ENCODE measurements at places on chromosomes 13 and 19.
A peak's percentile ranks its signal among the peaks of the same experiment; 100 is the strongest.

DNA sequence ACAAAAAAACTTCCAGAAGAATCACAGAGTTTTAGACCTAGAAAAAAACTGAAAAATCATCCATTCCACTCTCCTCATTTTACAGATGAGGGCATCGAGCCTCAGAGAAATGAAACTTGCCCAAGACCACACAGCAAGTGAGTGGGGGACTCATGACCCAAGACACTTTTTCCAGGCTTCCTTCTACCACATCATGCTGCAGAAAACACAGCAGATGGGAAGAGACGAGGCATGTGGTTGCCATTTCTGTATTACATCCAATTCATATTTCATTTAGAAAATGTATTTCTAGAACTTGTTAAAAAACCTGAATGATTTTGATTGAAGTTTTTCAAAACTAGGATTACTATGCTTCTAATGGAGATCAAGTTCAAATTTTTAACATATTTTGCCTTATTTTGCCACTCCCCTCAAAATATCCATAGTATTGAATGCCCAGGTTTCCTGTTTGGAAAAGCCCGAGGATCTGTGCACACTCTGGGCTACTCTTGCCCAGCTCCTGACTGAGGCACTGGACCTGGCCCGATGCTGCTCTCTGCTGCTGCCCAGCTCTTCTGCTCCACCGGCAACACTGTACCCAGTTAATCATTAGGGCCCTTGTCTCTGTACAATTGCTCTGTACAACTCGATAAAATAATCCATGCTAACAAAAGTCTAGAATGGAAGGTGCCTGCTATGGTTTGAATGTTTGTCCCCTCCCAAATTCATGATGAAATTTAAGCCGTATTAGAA is 157.4 kb downstream of the EFNB2 start:
- no peak for DNase-seq

- DNase-seq = no peak
Observed at GRCh38 chr13:105291987-105292386, 1243.5 kb downstream of the EFNB2 start.

DNA sequence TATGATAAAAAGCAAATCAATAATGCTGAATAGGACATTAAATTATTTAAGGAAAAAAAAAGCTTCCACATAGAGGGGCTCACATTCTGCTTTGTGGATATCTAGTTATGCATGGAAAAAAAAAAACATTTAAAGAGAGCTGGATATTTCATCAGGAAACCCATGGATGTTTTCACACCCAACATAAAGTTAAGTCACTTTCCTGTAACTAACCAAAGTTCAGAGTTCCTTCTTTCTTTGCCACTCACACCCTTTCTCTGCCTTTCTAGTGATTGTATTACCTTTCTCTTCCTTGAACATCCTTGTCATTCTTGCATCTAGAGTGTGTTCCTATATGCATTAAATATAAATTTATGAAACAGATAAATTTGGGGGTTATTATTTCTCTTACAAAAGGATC is 47.2 kb downstream of the RFXAP start:
- DNase-seq = no peak

DNA sequence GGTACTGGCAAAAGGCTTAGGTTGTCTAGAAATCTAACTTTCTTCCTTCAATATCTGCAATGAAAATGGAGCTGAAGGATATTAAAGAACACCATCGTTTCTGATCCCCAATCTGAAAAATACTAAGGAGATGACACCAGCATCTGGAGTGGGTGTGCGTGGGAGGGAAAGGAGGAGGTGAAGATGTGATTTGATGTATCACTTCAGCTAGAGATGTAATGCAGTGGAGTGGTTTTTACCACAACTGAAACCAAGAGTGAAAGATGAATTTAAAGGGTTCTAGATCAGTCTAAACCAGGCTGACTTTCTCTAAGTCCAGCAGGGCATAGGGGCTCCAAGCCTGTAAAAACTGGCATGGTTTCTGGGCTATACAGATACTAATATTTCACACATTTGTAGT is 148.4 kb downstream of the AKAP11 start:
- DNase-seq = no peak

DNA sequence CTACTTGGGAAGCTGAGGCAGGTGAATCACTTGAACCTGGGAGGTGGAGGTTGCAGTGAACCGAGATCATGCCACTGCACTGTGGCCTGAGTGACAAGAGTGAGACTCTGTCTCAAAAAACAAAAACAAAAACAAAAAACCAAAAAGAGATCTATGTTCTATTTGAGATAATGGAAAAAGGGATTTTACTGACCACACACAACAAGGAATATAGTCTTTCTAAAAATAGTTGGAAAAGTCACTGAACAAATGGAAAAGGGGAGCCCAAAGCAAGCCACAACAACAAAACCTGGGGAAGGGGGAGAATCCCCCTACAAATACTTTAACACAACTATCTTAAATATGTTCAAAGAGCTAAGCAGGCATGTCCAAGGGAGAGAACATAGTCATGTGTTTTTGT is 37.3 kb downstream of the ZNF558 start:
- no peak for DNase-seq

- no peak for DNase-seq
Observed at GRCh38 chr19:16233836-16234551, 36.3 kb downstream of the AP1M1 start.

GRCh38 chr13:54852831-54853230 is 1824.2 kb downstream of the OLFM4 start:
- DNase-seq = no peak

GRCh38 chr13:95262837-95263384 is 38.3 kb downstream of the ABCC4 start:
- DNase-seq = no peak

- no peak for DNase-seq
Observed at GRCh38 chr19:4908360-4908759, 941 bp upstream of the UHRF1 start.

- DNase-seq = peak; percentile 53
Observed at GRCh38 chr19:3343619-3344502, 22.5 kb upstream of the NFIC start.

All from NCI-H2029 treated with DMSO at 0.1 percent for 48 hours (cell line).